ENCODE measurements at places on chromosomes 2 and 18.
A peak's percentile ranks its signal among the peaks of the same experiment; 100 is the strongest.

DNA sequence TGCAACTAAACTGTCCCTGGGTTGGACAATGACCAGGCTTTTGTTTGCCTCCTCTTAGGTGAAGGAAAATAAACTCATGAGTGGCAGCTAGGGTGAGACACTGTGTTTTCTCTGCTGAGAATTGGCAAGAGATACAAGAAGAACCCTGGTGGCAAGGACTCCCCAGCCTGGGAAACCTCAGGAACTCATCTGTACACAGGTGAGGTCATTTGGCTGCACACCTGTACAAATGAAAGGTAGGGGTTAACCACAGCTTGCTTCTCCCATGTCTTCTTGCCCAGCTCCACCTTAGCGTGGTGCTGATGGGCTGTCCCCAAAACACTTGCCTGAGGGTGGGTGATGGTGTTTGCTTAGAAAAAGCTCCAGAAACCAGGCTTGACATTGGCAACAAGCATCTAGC lies 97.2 kb upstream of the FAM136A start:
- DNase-seq: no peak

DNA sequence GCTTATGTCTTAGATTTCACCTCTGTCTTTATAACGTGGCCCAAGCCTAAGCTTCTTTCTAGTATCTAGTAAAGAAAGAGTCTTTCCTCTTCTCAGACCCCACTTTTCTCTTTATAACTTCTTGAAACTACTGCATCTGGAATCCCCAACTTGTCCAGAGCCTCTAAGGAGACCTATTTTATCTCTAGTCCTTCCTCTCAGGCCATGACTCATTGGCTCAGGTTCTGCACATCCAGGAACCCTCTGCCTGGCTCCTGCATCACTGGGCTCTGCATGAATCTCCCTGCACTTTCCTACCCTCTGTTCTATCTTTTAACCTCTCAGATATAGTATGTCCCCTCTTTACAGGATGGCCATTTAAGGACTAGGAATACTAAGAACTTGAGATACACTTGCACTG lies 124.7 kb downstream of the DNAH6 start:
- DNase-seq: no peak

DNA sequence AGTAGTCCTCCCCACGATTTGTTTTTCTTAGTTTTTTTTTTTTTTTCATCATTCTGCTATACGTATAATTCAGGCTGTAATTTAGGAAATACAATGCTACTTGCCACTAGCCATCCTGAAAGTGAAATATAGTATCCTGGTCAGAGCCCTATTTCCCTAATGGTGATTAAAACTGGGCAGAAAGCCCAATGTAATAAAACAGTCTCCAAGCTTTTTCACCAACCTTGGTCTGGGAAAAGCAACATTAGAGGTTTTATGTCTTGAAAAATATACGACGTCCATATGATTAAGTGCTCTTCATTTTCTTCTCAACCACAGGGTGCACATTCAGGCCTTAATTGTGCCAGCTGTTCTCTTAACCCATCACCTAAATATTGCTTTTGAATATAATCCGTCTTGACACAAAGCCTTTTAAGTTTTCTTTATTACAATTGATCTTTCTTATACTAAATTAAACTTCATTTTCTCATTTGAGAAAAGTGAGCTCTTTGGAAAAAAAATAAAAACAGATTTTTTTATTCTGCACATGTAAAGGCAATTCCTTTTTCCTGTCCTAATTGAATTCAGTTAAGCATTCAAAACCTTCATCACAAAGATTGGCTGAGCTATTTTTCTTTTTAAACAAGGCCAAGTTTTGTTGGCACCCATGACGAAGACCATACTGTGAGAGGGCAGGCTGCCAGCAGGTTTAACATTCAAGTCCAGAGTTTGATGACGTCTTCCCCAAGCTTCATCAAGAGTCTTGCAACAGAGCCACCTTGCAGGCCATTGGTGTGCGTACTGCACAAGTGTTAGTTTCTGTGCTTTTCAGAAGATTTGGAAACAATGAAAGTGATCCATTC lies 52.7 kb downstream of the MAP2 start:
- no peak for DNase-seq

GRCh38 chr2:30231996-30232800 lies 864 bp downstream of the LBH start:
- peak; percentile 49 for DNase-seq

DNA sequence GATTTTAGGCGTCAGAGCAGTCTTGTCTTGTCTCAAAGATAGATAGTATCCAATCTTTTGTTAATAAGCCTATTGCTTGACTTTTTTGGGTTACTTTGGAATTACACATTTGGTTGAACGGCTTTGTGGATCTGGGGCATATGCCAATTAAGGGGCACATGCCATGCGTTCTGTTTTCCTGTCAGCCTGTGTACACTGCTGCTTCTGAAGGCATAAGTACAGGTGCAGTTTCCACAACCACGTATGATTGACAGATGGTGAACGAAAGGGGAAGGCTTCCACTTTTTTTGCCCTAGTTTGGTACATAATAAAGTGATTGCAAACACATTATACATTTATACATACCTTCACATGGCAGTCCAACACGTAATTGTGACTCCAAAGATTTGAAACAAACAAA lies 102.3 kb downstream of the RAPH1 start:
- no peak for DNase-seq

DNA sequence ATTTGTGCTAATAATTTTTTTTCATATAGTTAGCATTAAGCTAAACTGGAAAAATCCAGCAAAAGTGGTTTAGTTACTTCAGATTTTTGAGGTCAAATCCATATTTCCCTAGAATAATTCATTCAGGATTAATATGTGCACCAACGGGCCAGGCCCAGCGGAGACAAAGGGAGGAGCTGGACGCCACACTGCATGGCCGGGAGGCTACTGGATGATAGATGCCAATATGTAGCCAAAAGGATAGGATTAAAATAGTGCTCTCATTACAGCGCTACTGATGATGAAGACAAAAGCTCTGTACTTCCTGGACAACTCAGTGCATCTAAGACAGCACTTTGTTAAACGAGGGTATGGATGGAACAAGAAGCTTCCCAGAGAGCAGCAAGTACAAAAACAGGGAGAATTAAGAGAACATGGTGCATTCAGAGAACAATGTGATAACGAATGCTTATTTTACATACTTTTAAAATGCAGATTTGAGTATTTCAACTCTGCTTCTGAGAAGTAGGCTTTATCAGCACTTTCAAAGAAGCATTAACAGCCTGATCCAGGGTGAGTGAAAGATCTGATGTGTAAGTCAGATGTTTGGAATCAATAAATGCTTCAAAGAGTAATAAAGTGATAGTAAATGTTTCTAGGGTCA lies 39.8 kb downstream of the PPP4R1 start:
- DNase-seq: no peak

GRCh38 chr2:108212671-108213070 lies 27.1 kb upstream of the SULT1C3 start:
- no peak for DNase-seq

- no peak for DNase-seq
Observed at GRCh38 chr2:41743324-41743723, 304.5 kb upstream of the PKDCC start.

DNA sequence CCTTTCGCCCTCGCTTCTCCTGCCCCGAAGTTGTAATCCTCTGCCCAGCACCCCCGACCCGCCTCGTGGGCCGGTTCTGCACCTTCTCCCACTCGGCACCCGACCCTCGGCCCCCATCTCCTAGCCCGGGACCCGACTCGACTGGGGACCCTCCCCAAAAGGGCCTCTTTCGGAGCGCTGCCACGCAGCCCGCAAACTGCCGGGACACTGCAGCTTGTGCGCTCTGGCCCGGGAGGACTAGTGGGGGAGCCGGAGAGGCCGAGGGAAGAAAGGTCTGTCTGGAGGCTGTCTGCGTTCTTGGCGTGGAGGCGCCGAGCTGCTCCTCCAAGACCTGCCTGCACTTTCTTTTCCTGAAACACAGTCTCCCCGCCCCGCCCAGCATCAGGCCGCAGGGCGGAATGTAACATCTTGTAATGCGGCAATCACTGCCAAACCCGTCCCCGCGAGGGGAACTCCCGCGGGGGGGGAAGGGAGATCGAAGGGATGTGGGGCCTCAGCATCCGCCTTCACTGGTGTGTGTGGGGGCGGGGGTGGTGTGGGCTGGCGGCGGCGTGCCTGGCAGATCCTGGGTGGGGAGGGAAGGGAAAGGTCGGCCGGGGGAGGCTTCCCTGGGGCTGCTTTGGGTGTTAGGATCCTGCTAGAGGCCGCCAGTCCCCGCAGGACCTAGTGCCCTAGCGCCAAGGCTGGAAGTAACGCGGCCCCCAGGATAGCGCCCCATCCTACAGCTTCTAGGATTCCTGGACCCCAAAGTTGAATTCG lies 7.4 kb downstream of the DLX2 start:
- DNase-seq: no peak

DNA sequence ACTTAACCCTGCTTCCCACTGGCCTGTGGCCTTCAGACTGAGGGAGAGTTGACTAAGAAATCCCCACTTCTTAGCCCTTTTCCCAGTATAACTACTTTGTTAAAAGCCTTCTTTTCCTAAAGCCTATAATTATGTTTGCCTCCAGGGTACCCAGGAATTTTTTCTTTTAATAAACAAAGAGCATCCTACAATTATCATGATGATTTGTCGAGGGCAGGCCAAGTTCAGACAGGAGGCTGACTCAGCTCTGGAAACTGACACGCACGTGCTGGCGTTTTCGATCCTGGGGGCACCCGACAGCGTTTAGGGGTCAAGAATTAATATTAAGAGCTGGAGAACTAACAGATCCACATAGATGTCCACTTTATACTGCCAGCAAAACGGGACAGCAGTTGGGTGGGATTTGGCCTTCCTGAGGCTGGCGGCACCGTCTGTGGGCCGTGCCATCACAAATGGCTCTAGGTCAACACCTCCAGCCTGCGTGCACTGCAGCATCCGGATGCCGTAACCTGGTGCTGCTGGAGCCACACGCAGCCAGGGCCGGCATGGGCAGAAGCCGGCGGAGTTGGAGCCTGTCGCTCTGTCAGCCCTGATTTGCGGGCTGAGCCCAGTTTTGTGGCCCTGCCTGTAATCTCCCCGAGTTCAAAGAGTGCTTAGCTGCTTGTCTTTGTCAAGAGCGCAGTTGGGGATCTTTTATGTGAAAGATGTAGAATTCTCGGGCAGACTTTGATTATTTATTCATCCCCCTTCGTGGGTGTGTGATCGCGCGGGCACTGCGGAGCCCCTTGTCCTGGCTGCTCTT lies 191.0 kb downstream of the GLI2 start:
- no peak for DNase-seq

DNA sequence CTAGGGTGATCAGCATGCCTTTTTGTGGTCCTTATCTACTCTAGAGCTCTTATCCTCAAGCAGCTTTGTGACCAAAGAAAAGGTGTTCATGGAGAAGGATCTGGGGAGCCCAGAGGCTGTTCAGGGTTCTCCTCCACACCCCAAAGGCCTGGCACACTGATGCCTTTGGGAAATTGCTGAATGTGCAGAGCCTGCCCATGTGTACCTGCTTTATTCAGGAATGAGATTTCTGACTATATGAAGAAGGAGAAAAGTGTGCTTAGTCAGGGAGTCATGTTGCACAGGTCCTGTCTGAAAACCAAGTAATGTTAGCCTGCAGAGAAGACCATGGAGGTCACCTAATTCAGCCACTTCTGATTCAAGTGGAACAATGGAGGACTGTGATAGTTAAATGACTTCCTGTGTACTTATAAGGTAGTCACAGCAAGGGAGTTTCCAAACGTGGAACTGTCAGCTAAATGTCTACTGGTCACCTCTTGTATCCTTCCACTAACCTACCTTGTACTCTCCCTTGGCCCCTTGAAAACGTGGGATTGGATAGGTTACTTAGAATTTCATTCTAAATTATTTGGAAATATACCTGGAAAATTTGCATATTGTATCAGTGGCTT lies 81.3 kb downstream of the LIMS1 start:
- no peak for DNase-seq

DNA sequence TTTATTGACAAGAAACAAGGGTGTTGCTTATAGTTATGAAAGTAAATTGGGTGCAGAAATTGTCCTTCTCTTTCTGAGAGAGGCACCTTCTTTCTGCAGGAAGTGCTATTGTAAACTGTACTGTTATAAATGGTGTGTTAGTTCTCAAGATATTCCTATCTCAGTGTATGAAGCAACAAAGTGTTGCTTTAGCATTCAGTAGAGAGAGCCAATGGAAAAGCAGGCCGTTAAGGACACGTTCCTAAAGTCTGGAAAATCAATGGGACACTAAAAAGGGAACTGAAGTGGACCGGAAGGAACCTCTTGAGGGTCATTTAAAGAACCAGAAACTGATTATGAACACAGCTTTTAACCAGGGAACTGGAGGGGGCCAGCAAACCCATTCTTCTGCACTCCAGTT lies 510.0 kb upstream of the ZEB2 start:
- DNase-seq: no peak

DNA sequence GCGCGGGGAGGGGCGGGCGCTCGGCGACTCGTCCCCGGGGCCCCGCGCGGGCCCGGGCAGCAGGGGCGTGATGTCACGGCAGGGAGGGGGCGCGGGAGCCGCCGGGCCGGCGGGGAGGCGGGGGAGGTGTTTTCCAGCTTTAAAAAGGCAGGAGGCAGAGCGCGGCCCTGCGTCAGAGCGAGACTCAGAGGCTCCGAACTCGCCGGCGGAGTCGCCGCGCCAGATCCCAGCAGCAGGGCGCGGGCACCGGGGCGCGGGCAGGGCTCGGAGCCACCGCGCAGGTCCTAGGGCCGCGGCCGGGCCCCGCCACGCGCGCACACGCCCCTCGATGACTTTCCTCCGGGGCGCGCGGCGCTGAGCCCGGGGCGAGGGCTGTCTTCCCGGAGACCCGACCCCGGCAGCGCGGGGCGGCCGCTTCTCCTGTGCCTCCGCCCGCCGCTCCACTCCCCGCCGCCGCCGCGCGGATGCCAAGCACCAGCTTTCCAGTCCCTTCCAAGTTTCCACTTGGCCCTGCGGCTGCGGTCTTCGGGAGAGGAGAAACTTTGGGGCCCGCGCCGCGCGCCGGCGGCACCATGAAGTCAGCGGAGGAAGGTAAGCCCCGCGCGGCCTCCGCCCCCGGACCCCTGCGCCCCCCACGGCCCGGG lies at the start of gene NFATC1:
NFATC1 (plus strand) TSS at position 170 of the 644 bp plus-strand sequence; CDS start at position 465, 295 bp downstream.
- DNase-seq: no peak

- DNase-seq: no peak
Observed at GRCh38 chr2:37489041-37489456, 144.6 kb downstream of the QPCT start.

DNA sequence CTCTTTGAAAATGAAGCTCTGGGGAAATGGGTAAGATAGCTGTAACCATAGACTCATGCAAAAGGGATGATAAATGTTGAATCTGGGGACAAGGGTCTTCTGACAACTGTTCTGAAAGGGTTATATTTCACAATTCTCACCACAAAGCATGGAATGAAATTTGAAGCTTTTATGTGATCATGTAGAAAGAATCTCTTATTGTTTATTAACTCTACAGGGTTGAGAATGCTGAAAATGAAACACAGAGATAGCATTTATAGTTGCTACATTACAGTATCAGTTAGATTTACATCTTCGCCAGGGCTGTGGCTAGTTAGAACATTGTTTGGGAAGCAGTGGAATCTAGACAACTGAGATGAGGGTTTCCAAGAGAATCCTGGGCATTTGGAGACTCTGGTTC lies 97.4 kb upstream of the LHCGR start:
- no peak for DNase-seq

Measured in GDM1 (cell line).